Right atrium auricular region (tissue), 2 donors: ENCODE measurements at places on chromosomes 13 and 19. TPM values are rescaled to one million over a fixed set of nuclear protein-coding genes. Genes with fewer than 3 reads are reported as not detected.

GRCh38 chr13:25151626-25152195 is 20.4 kb downstream of the AMER2 start:
- H3K27ac ChIP-seq = no peak overlapping the region
- H3K4me3 ChIP-seq = no peak overlapping the region
- DNase-seq = no peak

DNA sequence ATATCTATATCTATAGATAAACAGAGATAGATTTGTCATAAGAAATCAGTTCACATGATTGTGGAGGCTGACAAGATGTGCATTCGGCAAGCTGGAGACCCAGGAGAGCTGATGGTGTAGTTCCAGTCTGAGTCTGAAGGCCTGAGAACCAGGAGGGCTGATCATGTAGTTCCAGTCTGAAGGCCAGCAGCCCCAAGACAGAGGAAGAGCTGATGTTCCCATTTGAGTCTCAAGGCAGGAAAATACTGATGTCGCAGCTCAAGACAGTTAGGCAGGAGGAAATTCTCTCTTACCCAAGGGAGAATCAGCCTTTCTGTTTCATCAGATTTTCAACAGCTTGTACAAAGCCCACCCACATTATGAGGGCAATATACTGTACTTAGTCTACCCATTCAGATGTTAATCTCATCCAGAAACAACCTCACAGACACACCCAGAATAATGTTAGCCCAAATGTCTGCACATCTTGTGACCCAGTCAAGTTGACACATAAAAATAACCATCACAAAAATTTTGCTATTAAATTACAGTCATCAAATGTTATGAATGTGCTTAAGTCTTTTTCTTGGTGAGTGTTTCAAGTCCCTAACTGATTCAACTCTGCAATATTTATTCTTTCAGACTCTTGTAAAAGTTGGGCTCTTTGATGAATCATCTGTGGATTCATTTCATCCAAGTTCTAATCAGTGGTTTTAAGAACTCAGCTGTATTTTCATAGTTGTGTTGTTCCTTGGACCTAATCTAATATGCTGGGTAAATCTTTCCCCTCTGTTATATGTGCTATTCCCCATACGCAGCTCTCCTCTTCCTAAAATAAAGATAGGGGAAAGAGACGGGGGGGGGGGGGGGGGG is 22.7 kb upstream of the LRCH1 start:
- H3K36me3 ChIP-seq = no peaks in the 10 kb centered on the region
- no peak overlapping the region for H3K4me3 ChIP-seq
- H3K27ac ChIP-seq = no peak overlapping the region
- no peaks in the 10 kb centered on the region for H3K27me3 ChIP-seq
- no peak for DNase-seq

DNA sequence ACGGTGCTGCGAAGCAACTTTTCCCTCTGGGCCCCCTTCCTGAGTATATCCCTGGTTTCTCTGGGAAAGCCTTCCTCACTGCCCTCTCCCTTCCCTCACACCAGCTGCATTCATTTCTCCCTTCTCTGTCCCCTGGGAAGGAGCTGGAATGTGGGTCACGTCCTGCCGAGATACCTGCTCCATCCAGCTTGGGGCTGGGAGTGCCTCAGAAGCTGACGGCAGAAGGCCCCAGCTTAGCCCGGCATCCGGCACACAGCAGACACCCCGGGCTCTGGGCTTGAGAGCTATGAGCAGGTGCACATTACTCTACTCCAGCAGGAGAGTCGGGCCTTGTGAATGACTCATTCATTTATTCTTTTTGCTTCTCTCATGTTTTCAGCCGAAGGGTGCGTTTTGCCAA is 170.6 kb downstream of the TEX29 start:
- no peaks in the 10 kb centered on the region for H3K36me3 ChIP-seq
- no peak overlapping the region for H3K4me3 ChIP-seq
- no peaks in the 10 kb centered on the region for H3K27me3 ChIP-seq
- no peak overlapping the region for H3K27ac ChIP-seq

GRCh38 chr13:33531484-33531883 is 245.9 kb upstream of the STARD13 start:
- no peak overlapping the region for H3K27ac ChIP-seq
- H3K36me3 ChIP-seq = no peaks in the 10 kb centered on the region
- no peak for DNase-seq
- no peaks in the 10 kb centered on the region for H3K27me3 ChIP-seq
- H3K4me1 ChIP-seq = no peaks in the 10 kb centered on the region

DNA sequence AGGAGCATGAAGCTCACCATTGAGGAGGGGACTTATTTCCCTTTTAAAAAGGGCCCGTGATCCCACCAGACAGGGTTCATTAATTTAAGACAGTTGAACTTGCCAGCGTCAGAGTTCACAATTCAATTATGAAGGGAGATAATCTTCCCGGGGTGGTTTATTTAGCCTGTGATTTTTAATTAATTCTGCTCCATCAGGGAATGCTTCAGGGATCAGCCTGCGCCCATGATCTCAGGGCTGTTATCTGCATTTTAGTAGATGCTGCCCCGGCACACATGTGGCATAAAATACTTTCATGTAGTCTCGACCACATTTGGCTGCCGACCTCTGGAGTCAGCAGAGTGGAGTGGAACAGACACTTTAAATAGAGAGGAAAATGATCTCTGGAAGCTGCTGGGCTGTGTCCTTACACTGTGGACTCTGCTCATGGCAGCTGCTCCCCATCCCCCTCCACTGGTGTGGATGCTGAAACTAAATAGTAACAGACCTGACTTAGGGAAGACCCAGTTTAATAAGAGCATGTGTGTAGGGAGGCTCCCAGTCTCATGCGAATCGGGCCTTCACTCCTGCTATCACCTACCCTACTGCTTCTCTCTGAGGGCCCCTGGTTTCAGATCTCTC is 256.9 kb downstream of the TEX29 start:
- DNase-seq = no peak
- H3K36me3 ChIP-seq = no peaks in the 10 kb centered on the region
- no peak overlapping the region for H3K27ac ChIP-seq

DNA sequence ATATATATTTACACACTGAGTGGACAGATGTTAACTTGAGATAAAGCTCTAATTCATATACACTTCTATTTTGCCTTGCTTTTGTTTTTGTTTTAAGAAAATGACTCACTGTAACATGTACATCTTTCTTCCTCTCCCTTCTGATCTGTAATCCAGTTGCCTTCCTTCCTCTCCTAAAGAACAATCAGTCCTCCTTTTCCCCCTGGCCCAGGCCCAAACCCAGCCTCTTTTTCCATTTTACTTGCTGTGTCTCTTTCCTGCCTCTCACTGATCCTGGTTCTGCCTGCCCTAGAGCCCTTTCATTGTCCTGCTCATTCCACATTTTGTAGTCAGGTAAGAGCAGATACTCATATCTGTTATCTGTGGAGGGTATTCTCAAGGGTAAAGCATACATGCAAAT is 50.8 kb downstream of the ZAR1L start:
- peaks cover 22% of the 10 kb centered on the region for H3K36me3 ChIP-seq
- no peaks in the 10 kb centered on the region for H3K4me1 ChIP-seq
- H3K27ac ChIP-seq = peak overlapping the region; percentile 72
- H3K27me3 ChIP-seq = no peaks in the 10 kb centered on the region

GRCh38 chr19:41307090-41307875 is 2.7 kb upstream of the CCDC97 start:
- no peaks in the 10 kb centered on the region for H3K27me3 ChIP-seq
- peaks cover 47% of the 10 kb centered on the region for H3K4me1 ChIP-seq
- H3K4me3 ChIP-seq = no peak overlapping the region
- no peak for DNase-seq

GRCh38 chr13:110336681-110337080 is 29.6 kb downstream of the COL4A2 start:
- no peaks in the 10 kb centered on the region for H3K4me1 ChIP-seq
- no peaks in the 10 kb centered on the region for H3K27me3 ChIP-seq
- no peak for DNase-seq
- H3K36me3 ChIP-seq = no peaks in the 10 kb centered on the region
- no peak overlapping the region for H3K4me3 ChIP-seq

DNA sequence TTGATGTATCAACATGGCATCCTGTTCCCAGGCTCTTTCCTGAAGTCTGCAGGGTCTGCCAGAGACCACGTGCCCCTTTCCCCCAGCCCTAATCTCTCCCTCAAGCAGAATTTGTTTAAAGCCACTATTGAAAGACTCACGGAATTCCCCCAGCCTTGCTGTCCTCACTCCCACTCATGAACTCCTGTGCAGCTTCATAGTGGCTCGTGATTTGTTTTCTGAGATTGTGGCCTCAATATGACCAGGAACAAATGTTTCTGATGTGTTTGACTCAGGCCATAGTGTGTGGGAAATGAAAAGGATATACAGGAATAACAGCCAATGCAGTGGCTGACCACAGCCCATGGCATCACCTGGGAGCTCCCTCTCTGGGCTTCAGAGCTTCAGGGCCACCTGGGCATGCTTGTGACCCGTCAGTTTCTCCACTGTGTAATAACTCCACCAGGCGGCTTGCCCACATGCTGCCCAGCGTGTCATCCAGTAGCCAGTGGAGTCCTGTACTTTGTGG is 8.1 kb upstream of the SERPINE3 start:
- H3K4me1 ChIP-seq = no peaks in the 10 kb centered on the region
- no peaks in the 10 kb centered on the region for H3K27me3 ChIP-seq
- no peaks in the 10 kb centered on the region for H3K36me3 ChIP-seq
- DNase-seq = no peak
- no peak overlapping the region for H3K27ac ChIP-seq

DNA sequence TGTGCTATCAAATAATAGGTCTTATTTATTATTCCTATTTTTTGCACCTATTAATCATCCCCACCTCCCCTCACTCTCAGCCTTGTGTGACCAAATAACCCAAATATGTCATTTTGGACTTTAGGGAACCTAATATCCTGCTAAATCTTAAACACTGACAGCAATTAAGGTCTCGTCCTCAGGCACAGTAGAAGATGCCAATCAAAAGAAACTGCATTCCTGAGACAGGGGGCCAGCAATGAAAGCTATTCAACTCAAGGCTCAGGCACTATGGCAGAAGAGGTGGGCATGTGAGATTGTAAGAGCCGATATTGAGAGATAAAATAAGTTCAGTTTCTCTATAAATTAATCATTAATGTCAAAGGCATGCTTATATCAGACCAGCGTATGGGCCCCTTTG is 1437.7 kb upstream of the PCDH9 start:
- no peak for DNase-seq
- H3K4me1 ChIP-seq = no peaks in the 10 kb centered on the region

GRCh38 chr13:111253365-111253872 is 67.0 kb upstream of the TEX29 start:
- H3K4me1 ChIP-seq = no peaks in the 10 kb centered on the region
- H3K27me3 ChIP-seq = no peaks in the 10 kb centered on the region
- peaks cover 19% of the 10 kb centered on the region for H3K36me3 ChIP-seq
- peak overlapping the region; percentile 84 for H3K27ac ChIP-seq

GRCh38 chr19:28878862-28879566 is 333.9 kb downstream of the UQCRFS1 start:
- no peak overlapping the region for H3K4me3 ChIP-seq
- H3K4me1 ChIP-seq = peaks cover 23% of the 10 kb centered on the region
- no peak overlapping the region for H3K27ac ChIP-seq

- no peaks in the 10 kb centered on the region for H3K27me3 ChIP-seq
- no peak for DNase-seq
- no peak overlapping the region for H3K4me3 ChIP-seq
- H3K36me3 ChIP-seq = no peaks in the 10 kb centered on the region
These were observed 45.2 kb upstream of the MTIF3 start for GRCh38 chr13:27495551-27495950.

DNA sequence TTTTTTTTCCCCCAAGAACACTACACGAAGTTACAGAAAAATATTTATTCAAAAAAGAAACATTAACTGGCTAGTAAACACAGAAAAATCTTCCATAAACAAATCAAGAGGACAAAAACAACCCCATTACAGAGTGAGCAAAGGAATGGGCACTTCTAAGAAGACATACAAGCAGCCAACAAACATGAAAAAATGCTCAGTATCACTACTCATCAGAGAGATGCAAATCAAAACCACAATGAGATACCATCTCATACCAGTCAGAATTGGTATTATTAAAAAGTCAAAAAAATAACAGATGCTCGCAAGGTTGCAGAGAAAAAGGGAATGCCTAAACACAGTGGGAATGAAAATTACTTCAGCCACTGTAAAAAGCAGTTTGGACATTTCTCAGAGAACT is 131.7 kb downstream of the UGGT2 start:
- DNase-seq = no peak
- no peaks in the 10 kb centered on the region for H3K27me3 ChIP-seq
- no peaks in the 10 kb centered on the region for H3K36me3 ChIP-seq
- no peak overlapping the region for H3K4me3 ChIP-seq
- H3K27ac ChIP-seq = no peak overlapping the region

DNA sequence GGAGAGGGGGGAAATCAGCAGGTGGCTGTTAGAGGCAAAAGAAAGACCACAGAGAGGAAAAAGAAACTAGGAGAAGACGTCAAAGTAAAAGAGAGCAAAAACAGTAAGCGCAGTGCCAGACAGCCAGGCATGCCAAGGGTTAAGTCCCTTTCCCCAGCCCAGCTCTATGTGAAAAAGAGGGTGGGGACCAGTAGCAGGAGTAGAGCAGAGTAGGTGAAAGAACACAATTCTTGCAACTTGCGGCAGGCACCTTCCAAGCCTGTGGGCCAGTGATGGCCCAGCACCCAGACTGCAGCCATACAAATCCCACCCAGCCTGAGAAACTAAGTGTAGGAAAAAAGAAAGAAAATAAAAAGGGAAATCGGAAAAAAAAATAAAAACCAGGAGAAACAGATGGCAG is 64.2 kb upstream of the ZNF85 start:
- H3K4me1 ChIP-seq = no peaks in the 10 kb centered on the region
- H3K27me3 ChIP-seq = no peaks in the 10 kb centered on the region
- no peaks in the 10 kb centered on the region for H3K36me3 ChIP-seq
- no peak overlapping the region for H3K27ac ChIP-seq

- peaks cover 20% of the 10 kb centered on the region for H3K36me3 ChIP-seq
- H3K4me1 ChIP-seq = peaks cover 37% of the 10 kb centered on the region
- H3K4me3 ChIP-seq = no peak overlapping the region
- H3K27ac ChIP-seq = no peak overlapping the region
- no peak for DNase-seq
- H3K27me3 ChIP-seq = no peaks in the 10 kb centered on the region
These were observed 33.6 kb downstream of the SKA3 start for GRCh38 chr13:21142766-21143165.

- no peaks in the 10 kb centered on the region for H3K27me3 ChIP-seq
- H3K4me3 ChIP-seq = peak overlapping the region; percentile 74
- DNase-seq = no peak
These were observed 1.2 kb upstream of the FOXO1 start for GRCh38 chr13:40667622-40667978.

- H3K27me3 ChIP-seq = no peaks in the 10 kb centered on the region
- no peak overlapping the region for H3K4me3 ChIP-seq
- no peak overlapping the region for H3K27ac ChIP-seq
- no peak for DNase-seq
These were observed 290.7 kb upstream of the MIR17HG start for GRCh38 chr13:91056746-91057145.

- no peaks in the 10 kb centered on the region for H3K27me3 ChIP-seq
- no peak overlapping the region for H3K27ac ChIP-seq
- H3K36me3 ChIP-seq = peaks cover 33% of the 10 kb centered on the region
- H3K4me1 ChIP-seq = no peaks in the 10 kb centered on the region
These were observed 73.6 kb downstream of the ATP7B start for GRCh38 chr13:51937320-51938290.

Gene CLDND2
- not detected for total RNA-seq

Gene KCTD15
- 24.4 TPM for total RNA-seq

Gene ANKRD24
- total RNA-seq = 0.39 TPM

Gene ETHE1
- 17.9 TPM for total RNA-seq

Gene DCT
- total RNA-seq = 0.11 TPM

Gene TSC22D1
- total RNA-seq = 159 TPM
